ENCODE measurements at places on chromosomes 7 and 10. TPM values are rescaled to one million over a fixed set of nuclear protein-coding genes. Genes with fewer than 3 reads are reported as not detected.

SLC29A4 gene
- 120 TPM for total RNA-seq

IFT22 gene
- total RNA-seq: 60.6 TPM

YAE1 gene
- 33.4 TPM for total RNA-seq

SEMA3E gene
- 1.1 TPM for total RNA-seq

HHEX gene
- total RNA-seq: 39.3 TPM

GPER1 gene
- 0.64 TPM for total RNA-seq

CCDC126 gene
- 21.3 TPM for total RNA-seq

DNA sequence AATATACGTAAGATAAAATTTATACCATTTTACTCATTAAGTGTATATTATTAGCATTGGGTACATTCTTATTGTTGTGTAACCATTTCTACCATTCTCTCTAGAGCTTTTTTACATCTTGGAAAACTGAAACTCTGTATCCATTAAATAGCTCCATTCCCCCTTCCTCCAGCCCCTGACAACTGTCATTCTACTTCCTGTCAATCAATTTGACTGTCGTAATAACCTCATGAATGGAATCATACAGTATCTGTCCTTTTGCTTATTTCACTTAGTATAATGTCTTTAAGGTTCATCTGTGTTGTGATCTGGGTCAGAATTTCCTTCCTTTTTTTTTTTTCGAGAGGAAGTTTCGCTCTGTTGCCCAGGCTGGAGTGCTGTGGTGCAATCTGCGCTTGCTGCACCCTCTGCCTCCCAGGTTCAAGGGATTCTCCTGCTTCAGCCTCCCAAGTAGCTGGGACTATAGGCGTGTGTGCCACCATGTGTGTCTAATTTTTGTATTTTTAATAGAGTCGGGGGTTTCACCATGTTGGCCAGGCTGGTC, 15.6 kb downstream of the ZRANB1 start:
- no peaks in the 10 kb centered on the region for H3K36me3 ChIP-seq
- DNase-seq: no peak
- H3K4me3 ChIP-seq: no peak overlapping the region
- H3K4me1 ChIP-seq: peaks cover 6% of the 10 kb centered on the region

DNA sequence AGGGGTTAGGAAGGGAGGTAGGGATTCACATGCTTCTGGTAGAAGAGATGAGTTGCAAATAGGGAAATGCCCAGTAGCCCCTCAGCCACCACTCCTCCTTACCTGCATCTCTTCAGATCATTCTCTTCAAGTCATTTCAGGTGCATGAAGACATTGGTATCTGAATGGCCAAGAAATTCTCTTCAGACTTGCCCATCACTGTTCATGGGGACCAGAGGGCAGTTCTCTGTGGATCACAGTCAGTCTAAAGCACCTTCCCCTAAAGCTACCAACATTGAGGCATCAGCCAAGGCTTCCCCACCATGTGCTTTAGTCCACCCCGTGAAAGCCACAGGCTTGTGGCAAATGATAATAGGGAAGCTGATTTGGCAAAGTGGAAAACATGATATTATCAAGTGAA, 319.4 kb upstream of the ZNF32 start:
- H3K27me3 ChIP-seq: peaks cover 11% of the 10 kb centered on the region
- no peak overlapping the region for H3K27ac ChIP-seq
- H3K4me3 ChIP-seq: no peak overlapping the region
- no peak for DNase-seq
- H3K36me3 ChIP-seq: no peaks in the 10 kb centered on the region
- no peaks in the 10 kb centered on the region for H3K4me1 ChIP-seq

DNA sequence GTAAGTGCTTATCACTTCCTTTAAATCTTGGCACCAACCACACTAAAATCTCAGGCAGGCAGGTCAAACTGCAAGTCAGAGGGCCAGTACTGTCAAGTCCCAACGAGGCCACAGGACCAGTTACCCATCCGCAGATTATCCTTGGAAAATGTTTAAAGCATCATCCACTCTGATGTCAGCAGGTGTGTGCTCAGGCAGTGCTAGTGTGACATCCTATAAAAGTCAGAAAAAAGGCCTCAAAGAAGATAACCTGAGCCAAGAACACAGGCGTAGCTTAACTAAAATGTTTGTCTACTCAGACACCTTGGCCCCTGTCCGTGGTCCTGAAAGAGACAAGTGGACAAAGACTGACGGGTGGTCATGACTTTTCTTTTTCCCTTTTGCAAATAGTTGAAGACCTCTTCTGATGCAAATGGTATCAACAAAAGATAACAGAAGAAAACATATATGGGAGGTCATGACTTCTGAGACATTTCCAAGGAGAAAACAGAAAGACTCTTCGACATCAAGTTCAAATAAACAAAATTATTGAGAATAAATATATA, 309.3 kb downstream of the KCNMA1 start:
- no peak overlapping the region for H3K4me3 ChIP-seq
- H3K27ac ChIP-seq: peak overlapping the region; percentile 83
- H3K27me3 ChIP-seq: peaks cover 4% of the 10 kb centered on the region
- H3K36me3 ChIP-seq: no peaks in the 10 kb centered on the region
- peak; percentile 57 for DNase-seq

- H3K27me3 ChIP-seq: no peaks in the 10 kb centered on the region
- peaks cover 7% of the 10 kb centered on the region for H3K4me1 ChIP-seq
- H3K27ac ChIP-seq: peak overlapping the region; percentile 62
- H3K4me3 ChIP-seq: no peak overlapping the region
- no peaks in the 10 kb centered on the region for H3K36me3 ChIP-seq
Observed at GRCh38 chr10:30587522-30588031, 42.0 kb downstream of the LYZL2 start.

DNA sequence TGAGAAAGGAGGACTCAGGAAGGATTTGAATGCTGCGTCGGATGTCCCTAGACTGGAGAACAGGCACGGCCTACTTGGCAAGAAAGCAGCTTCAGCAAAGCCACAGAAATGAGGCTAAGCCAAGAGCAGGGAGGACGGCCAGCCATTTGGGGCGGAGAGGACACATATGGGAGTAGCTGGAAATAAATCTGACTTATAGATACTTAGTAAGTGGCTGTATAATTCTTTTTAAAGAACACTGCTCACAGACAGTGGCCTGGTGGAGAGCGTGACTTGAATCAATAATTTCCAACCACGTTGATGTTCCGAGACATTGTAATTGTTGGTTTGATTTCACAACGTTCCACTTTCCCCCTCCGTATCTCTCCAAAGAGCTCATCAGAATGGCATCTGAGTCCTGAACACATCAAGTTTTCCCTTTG, 67.7 kb upstream of the JCAD start:
- H3K27ac ChIP-seq: no peak overlapping the region
- H3K27me3 ChIP-seq: no peaks in the 10 kb centered on the region
- H3K36me3 ChIP-seq: no peaks in the 10 kb centered on the region
- H3K4me3 ChIP-seq: no peak overlapping the region

GRCh38 chr7:128030654-128031611, at the start of gene LRRC4:
Gene LRRC4 (minus strand): TSS chr7:128031437. CDS start chr7:128030640, 797 bp downstream.
- H3K4me3 ChIP-seq: peak within 1 kb of the TSS; percentile 82
- DNase-seq: peak; percentile 45
- H3K36me3 ChIP-seq: peaks cover 8% of the 10 kb centered on the region

GRCh38 chr7:1218541-1219165, 14.0 kb upstream of the UNCX start:
- H3K27me3 ChIP-seq: peaks cover 68% of the 10 kb centered on the region
- DNase-seq: no peak
- no peak overlapping the region for H3K27ac ChIP-seq
- H3K4me3 ChIP-seq: no peak overlapping the region
- no peaks in the 10 kb centered on the region for H3K36me3 ChIP-seq

DNA sequence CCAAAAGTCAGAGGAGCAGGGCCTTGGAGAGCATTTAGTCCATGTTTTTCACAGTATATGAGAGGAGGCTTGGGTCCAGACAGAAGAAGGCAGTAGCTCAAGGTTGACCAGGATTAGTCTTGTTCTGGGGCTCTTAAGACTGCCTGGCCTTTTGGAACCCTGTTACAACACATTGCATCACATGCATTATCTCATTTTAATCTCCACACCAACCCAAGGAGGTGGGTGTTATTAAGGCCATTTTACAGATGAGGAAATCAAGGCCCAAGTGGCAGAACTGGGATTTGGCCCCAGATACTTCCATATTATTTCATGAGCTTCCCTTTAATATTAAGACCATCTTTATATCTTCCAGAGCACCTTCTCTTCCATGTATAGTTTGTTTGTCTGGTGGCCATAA, 38.8 kb downstream of the RPS24 start:
- H3K4me1 ChIP-seq: no peaks in the 10 kb centered on the region
- no peak for DNase-seq
- H3K36me3 ChIP-seq: peaks cover 2% of the 10 kb centered on the region
- no peaks in the 10 kb centered on the region for H3K27me3 ChIP-seq
- no peak overlapping the region for H3K4me3 ChIP-seq

GRCh38 chr10:21926949-21927348, 76.6 kb downstream of the DNAJC1 start:
- no peak for DNase-seq
- no peaks in the 10 kb centered on the region for H3K27me3 ChIP-seq
- peaks cover 12% of the 10 kb centered on the region for H3K4me1 ChIP-seq

GRCh38 chr7:124647630-124648306, 117.8 kb downstream of the GPR37 start:
- H3K27me3 ChIP-seq: no peaks in the 10 kb centered on the region
- H3K36me3 ChIP-seq: no peaks in the 10 kb centered on the region
- no peaks in the 10 kb centered on the region for H3K4me1 ChIP-seq
- no peak overlapping the region for H3K27ac ChIP-seq

Data from progenitor cell of endocrine pancreas (in vitro differentiated cells).